ENCODE measurements at places on chromosomes 2 and 18. TPM values are rescaled to one million over a fixed set of nuclear protein-coding genes. Genes with fewer than 3 reads are reported as not detected.

FER1L5 gene
- not detected for total RNA-seq

UGT1A5 gene
- not detected for total RNA-seq

MTIF2 gene
- 47.1 TPM for total RNA-seq

ATG9A gene
- 67.2 TPM for total RNA-seq

ITGB1BP1 gene
- total RNA-seq, result 121 TPM

PCARE gene
- total RNA-seq, result not detected

SAG gene
- total RNA-seq, result not detected

DUSP2 gene
- total RNA-seq, result 436 TPM

DNA sequence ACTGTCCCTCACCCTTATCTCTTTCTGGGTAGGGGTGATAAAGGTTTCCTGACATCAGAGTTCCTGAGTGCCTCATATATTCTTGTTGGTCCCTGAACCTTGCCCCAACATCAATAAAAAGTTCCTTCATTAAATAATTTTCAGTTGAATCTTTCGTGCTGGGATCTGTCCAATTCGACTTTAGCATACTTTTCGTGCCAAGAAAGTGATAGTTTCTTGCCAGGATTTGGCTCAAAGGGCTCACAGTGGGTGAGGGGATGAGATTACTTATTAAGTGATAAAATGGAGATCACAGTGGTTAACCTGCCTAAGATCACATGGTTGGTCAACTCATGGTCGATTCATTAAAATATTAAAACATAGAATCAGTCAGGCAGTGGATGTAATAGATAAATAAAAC is 93.8 kb upstream of the SLC8A1 start:
- H3K27ac ChIP-seq, result no peak overlapping the region
- H3K4me3 ChIP-seq, result no peak overlapping the region
- no peak for DNase-seq
- H3K36me3 ChIP-seq, result no peaks in the 10 kb centered on the region
- H3K27me3 ChIP-seq, result no peaks in the 10 kb centered on the region

DNA sequence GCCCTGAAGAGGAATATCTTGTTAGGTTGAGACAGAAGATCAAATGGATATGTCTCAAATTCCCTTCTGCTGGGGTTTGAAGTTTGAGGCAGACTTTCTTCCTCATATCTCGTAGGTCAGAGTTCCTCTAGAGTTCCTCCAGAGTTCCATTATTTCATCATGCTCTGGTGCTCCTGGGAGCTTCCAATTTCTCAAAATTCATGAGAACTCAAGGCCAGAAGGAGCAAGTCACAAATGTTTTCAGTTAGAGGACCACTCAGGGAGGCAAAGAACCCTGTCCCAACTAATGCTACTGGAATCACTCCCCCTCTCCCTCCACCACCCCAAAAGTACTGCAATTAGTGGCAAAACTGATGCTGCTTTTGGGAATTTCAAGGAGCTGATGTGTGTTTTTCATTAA is 115.7 kb upstream of the RBMS1 start:
- H3K36me3 ChIP-seq, result no peaks in the 10 kb centered on the region
- no peak overlapping the region for H3K4me3 ChIP-seq
- H3K27me3 ChIP-seq, result peaks cover 8% of the 10 kb centered on the region
- H3K27ac ChIP-seq, result no peak overlapping the region

DNA sequence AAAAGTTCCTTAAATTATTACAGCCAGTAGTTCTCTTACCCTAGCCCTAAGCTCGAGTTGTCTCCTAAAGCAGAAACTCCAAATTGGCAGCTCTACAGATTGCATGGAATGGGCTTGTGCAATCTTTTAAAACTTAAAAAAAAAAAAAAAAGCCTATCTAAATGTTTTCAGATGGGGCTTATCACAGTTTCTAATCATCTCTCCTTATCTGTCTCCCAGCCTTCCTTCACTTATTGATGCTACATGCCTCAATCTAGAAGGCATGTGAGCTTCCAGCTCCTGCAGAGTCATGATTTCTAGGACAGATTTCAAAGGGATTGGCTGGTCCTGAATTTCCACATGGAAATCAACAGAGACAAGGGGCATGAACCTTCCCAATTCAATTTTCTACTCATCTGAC is 33.1 kb upstream of the PELI1 start:
- no peak overlapping the region for H3K4me3 ChIP-seq
- H3K27ac ChIP-seq, result no peak overlapping the region
- H3K36me3 ChIP-seq, result no peaks in the 10 kb centered on the region
- peaks cover 13% of the 10 kb centered on the region for H3K4me1 ChIP-seq
- H3K27me3 ChIP-seq, result peaks cover 4% of the 10 kb centered on the region
- no peak for DNase-seq

DNA sequence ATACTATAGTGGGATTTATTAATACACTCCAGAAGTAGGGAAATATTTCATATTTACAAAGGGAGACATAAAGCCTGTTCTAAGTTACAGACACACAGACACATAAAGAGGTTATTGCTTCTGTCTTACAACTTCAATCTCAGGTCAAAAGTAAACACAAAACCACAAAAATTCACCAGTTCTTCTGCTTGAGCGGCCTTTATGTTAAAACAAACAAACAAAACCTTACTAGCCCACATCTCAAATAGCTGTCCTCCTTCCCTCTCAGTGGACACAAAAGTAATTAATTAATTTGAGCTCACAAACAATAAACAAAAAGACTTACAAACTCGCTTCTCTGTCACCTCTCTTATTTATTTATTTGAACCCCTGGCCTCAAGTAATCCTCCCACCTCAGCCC is 1.5 kb upstream of the ASNSD1 start:
- no peaks in the 10 kb centered on the region for H3K27me3 ChIP-seq
- H3K36me3 ChIP-seq, result peaks cover 14% of the 10 kb centered on the region
- DNase-seq, result no peak

DNA sequence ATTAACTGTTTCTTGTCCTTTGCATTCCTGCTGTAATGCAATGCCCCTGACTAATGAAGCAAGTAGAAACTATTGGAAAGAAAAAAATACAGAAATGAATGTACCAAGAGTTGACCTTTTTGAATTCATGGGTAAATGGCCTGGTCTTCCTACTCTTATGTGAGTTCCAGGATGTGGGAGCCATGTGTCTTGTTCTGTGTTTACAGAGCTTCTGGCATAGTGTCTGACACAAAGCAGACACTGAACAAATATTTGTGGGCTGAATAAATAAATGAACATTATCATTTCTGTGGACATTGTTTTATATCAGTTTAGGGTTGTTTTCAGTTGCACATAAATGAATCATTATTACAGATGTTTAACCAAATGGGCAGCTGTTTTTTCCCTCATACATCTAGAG is 155.5 kb downstream of the CD8B2 start:
- no peak for DNase-seq
- no peaks in the 10 kb centered on the region for H3K4me1 ChIP-seq
- H3K27me3 ChIP-seq, result no peaks in the 10 kb centered on the region
- no peaks in the 10 kb centered on the region for H3K36me3 ChIP-seq
- no peak overlapping the region for H3K27ac ChIP-seq

DNA sequence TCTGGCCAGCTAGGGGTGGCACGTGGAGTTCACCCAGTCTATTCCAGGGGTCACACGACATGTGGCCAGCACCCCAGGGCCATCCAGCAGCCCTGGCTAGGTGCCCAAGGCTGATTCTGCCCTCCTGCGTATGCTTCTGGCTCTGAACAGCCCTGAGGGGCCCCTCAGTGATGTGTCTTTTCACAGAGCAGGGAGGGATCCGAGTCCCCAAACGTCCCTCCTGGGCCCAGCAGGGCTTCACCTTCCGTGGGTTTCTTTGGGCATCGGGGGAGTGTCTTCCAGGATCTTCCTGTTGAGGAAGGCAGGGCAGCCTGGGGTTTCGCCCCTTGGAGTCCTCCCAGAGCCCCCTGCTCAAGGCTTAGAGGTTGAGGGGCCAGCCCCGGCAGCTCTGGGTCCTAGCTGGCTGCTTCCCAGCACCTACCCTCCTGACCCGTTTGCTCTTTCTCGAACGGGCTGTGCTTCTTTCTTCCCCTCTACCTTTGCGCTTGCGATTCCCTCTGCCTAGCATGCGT is 165.9 kb downstream of the DYSF start:
- H3K36me3 ChIP-seq, result no peaks in the 10 kb centered on the region
- H3K27me3 ChIP-seq, result no peaks in the 10 kb centered on the region
- DNase-seq, result no peak
- no peak overlapping the region for H3K27ac ChIP-seq

GRCh38 chr2:48259811-48260210 is 270.1 kb upstream of the STON1 start:
- H3K27ac ChIP-seq, result no peak overlapping the region
- no peak overlapping the region for H3K4me3 ChIP-seq
- DNase-seq, result no peak
- H3K4me1 ChIP-seq, result no peaks in the 10 kb centered on the region
- H3K27me3 ChIP-seq, result peaks cover 9% of the 10 kb centered on the region

DNA sequence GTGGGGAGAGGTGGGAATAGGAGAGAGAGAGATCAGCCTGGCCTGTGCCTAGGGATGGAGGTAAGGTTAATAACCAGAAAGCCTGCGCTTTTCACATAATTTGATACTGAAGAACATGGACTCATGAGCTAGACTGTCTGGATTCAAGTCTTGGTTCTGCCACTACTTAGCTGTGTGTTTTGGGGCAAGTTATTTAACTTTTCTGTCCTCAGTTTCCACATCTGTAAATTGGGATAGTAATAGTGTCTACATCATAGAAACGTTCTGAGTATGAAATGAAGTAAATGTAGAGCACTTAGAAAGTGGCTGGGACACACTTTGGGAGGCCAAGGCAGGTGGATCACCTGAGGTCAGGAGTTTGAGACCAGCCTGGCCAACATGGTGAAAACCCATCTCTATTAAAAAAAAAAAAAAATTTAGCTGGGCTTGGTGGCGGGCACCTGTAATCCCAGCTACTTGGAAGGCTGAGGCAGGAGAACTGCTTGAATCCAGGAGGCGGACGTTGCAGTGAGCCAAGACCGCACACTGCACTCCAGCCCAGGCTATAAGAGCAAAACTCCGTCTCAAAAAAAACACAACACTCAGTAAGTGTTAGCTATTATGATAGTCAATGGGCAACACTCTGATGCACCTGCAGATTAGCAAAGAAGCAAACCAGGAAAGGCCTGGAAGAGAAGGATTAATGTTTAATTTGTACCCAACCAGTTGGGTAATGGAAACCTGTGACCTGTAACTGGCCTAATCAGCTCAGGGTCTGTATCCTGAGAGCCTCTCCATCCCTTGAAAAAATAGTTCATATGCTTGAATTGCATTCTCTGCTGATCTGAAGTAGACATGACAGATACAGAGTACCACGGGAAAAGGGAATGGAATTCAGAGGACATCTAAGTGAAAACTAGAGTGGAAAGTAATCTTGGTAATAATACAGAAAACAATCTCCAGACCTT is 6.8 kb downstream of the GALM start:
- peak overlapping the region; percentile 13 for H3K4me3 ChIP-seq
- DNase-seq, result no peak
- no peaks in the 10 kb centered on the region for H3K27me3 ChIP-seq
- peaks cover 65% of the 10 kb centered on the region for H3K36me3 ChIP-seq

- no peak overlapping the region for H3K27ac ChIP-seq
- H3K4me1 ChIP-seq, result no peaks in the 10 kb centered on the region
- no peak overlapping the region for H3K4me3 ChIP-seq
Observed at GRCh38 chr18:60508108-60508507, 135.5 kb upstream of the MC4R start.

DNA sequence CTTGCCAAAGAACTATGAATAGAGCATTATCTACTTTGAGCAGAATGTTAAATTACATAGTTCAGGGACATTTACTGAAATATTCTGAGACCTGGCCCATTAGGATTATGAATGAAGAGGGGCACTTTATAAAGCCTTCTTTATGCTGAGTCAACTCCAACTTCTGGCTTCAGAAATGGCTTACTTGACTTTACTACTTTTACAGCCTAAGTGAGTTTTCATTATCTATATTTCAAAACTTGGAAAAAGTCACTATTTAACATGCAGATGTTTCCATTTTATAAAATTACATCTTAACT is 37.7 kb downstream of the SESTD1 start:
- H3K27ac ChIP-seq, result no peak overlapping the region
- H3K27me3 ChIP-seq, result peaks cover 3% of the 10 kb centered on the region
- H3K4me1 ChIP-seq, result no peaks in the 10 kb centered on the region
- H3K4me3 ChIP-seq, result no peak overlapping the region
- H3K36me3 ChIP-seq, result no peaks in the 10 kb centered on the region

GRCh38 chr18:59264651-59265245 is 8.5 kb downstream of the RAX start:
- DNase-seq, result no peak
- no peak overlapping the region for H3K27ac ChIP-seq
- H3K27me3 ChIP-seq, result peaks cover 76% of the 10 kb centered on the region

GRCh38 chr2:204280262-204280668 is 265.0 kb upstream of the PARD3B start:
- H3K27ac ChIP-seq, result no peak overlapping the region
- no peaks in the 10 kb centered on the region for H3K36me3 ChIP-seq
- no peak for DNase-seq
- H3K4me1 ChIP-seq, result no peaks in the 10 kb centered on the region

- no peaks in the 10 kb centered on the region for H3K27me3 ChIP-seq
- H3K4me1 ChIP-seq, result peaks cover 3% of the 10 kb centered on the region
- no peak overlapping the region for H3K27ac ChIP-seq
- H3K36me3 ChIP-seq, result peaks cover 49% of the 10 kb centered on the region
Observed at GRCh38 chr2:222623756-222624309, 32.1 kb downstream of the FARSB start.

DNA sequence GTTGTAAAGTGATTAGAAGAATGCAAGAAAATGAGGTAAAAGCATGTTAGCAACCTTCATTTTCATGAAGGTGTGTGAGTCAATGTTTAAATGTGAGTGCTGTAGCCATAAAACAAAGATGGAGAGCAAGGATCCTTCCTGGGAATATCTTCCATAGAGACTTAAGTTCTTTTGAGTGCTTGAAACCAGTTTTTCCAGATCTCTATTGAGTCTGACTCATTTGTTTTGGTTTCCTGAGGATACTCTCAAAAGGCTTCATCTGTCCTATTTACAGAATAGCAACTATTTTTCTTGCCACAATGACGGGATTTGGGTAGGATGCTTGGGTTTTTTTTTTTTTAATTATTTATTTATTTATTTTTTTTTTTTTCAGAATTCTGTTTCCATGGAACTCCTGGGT is 45.9 kb upstream of the ASB1 start:
- no peaks in the 10 kb centered on the region for H3K36me3 ChIP-seq
- H3K4me3 ChIP-seq, result no peak overlapping the region

- H3K27me3 ChIP-seq, result no peaks in the 10 kb centered on the region
- peak overlapping the region; percentile 92 for H3K27ac ChIP-seq
- H3K36me3 ChIP-seq, result peaks cover 27% of the 10 kb centered on the region
- no peak for DNase-seq
- H3K4me3 ChIP-seq, result peak overlapping the region; percentile 99
- peaks cover 43% of the 10 kb centered on the region for H3K4me1 ChIP-seq
Observed at GRCh38 chr18:35971661-35972196, 750 bp upstream of the RMP24 start.

DNA sequence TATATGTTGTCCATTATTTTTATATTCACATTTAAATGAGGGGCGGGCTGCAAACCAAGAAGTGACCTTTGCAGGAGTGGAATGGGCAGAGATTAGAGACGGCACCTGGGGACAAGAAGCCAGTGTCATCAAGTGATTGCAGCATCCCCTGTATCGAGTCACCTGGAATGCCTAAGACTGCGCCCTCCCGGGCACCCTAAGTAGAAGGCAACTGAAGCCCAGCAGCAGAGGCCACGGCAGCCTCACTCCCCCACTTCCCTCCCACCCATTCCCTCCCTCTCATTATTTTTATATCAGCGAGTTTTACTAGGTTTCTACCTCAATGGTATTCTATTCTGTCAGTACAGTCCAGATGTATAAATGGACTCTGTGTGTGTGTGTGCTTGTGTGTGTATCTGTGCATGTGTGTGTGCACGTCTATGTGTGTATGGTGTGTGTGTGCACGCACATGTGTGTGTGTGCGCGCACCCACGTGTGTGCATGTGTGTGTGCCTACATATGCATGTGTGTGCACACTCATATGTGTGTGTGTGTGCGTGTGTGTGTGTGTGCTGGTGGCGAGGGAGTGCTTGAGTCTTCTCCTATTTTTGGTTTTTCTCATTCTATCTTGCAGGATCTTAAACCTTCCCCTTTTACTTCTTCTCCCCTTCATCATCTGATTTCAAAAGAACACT is 106.8 kb upstream of the SLC66A3 start:
- H3K27me3 ChIP-seq, result no peaks in the 10 kb centered on the region
- no peaks in the 10 kb centered on the region for H3K36me3 ChIP-seq
- H3K4me3 ChIP-seq, result no peak overlapping the region
- no peak for DNase-seq
